ENCODE measurements at places on chromosomes 5 and 9. TPM values are rescaled to one million over a fixed set of nuclear protein-coding genes. Genes with fewer than 3 reads are reported as not detected.

Gene ADAMTSL1
- 11.7 TPM for total RNA-seq

Gene SERF1B
- 27.4 TPM for total RNA-seq

Gene LCN15
- not detected for total RNA-seq

Gene PCDHGB5
- total RNA-seq: 0.43 TPM

- DNase-seq: no peak
Measured at GRCh38 chr5:76477571-76477970, 74.5 kb downstream of the IQGAP2 start.

- no peak for DNase-seq
Measured at GRCh38 chr9:101342595-101342994, 42.2 kb downstream of the BAAT start.

GRCh38 chr9:35516479-35516878 is 26.6 kb downstream of the RUSC2 start:
- peak; percentile 25 for DNase-seq

- DNase-seq: no peak
Measured at GRCh38 chr5:171562822-171563221, 143.4 kb downstream of the FGF18 start.

DNA sequence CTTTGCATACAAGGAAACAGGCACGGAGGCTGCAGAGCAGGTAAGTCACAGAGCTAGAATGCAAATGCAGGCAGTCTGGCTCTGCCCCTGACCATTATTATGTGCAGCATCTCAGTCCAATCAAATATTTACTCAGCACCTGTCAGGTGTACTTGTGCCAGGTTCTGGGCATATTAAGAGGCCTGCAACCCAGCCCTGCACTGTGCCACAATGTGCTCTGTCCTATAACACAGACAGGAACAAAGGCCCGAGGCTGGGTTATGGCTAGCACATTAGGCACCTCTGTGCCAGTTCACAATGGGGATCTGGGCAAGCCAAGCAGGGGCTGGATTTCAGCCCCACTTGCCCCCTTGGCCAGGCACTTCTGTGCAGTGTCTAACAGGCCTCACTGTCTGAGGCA is 14.0 kb downstream of the ARL15 start:
- DNase-seq: no peak

DNA sequence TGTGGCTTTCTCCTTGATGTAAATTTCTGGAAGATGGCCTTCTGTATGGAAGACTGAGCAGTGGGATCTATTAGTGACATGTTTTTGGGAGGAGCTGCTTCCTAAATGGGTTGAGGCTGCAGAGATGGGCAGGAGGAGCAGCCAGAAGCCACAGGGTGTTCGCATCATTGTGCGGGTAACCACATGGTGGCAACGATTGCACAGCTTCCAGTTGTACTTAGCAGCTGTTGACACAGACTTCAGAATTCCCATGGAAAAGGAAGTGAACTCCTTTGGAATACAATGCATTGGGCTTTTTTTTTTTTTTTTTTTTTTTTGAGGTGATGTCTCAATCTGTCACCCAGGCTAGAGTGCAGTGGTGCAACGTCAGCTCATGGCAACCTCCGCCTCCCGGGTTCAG is 297.3 kb downstream of the NR3C1 start:
- DNase-seq: peak; percentile 87

DNA sequence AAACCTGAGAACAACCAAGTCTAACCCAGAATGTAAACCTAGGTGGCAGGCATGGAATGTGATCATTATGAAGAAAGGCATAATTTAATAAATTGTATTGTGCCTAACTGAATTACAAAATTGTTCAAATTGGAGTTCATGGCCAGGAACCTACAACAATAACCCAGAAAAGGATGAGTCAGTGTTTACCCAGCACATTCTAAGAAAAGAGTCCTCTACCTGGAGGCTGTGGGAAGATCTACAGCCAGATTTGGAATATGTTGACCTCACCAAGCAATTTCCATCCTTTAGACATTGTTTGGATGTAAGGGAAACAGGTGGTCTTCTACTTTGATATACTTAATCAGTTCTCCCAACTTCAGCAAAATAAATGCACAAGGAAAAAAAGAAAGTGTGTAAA is 152.2 kb downstream of the TMEM161B start:
- no peak for DNase-seq

DNA sequence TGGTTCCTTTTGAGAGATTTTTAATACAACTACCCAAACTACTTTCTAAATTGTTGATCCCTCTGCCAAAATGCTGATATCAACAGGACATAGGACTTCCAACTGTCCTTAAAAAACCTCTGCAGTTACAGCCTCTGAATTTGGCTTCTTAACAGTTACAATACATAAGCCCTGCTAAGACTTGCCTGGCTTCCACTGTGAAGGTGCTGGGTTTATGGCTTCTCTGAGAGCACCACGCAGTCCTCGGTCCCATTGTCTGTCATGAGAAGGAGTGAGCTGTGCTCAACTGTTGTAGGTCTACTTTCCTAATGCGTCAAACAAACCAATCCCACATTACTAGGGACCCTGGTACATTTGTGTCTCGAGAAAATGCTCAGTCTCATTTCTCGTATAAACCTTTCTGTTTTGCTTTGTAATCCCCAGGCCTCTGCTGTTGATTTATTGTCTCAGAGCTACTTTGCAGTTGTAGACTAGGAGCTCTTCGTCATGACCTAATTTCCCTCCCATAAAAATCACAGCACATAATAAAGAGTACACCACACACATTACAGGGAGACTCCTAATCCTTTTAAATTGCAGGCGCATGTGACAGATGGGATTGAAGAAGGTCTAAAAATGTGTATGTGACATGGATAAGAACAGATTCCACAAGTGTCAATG is 274.9 kb downstream of the NR3C1 start:
- DNase-seq: no peak

GRCh38 chr5:173302546-173303155 is 25.6 kb downstream of the STC2 start:
- peak; percentile 60 for DNase-seq

GRCh38 chr9:17578911-17579793 is at the start of gene SH3GL2:
Gene SH3GL2 (plus strand): TSS chr9:17579066.
- DNase-seq: peak; percentile 19

DNA sequence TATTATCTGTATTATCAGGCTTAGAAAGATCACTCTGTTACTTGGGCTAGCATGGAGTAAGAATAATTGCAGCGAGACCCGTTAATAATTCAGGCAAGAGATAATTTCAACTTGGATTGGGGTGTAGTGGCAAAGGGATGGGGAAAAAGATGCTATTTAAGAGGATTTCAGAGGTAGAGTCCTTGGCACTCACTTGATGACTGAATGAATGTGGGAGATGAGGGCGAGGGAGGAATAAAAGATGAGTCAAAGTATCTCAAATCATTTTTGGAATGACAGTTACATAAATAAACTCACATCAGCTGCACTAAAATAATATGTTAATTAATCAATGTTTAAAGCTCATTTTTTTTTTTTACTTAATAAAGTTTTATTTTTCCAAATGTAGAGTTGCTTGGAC is 4.5 kb upstream of the GPR21 start:
- no peak for DNase-seq

DNA sequence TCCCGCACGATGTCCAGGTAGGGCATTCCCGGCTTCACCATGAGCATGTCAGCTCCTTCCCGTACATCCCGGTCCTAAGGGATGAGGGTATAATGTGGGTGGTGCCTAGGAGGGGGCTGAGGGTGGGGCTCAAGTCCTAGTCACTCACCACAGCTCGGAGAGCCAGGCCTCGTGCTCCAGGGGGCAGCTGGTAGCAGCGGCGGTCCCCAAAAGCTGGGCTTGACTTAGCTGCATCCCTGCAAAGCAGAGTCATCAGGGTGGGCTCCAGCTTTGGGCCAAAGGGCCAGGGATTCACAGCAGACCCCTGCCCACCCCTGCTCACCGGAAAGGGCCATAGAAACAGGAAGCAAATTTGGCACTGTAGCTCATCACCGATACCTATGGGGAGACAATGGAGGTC is 11.6 kb downstream of the ALAD start:
- DNase-seq: no peak

GRCh38 chr5:147286296-147286695 is 51.5 kb downstream of the STK32A start:
- DNase-seq: no peak

DNA sequence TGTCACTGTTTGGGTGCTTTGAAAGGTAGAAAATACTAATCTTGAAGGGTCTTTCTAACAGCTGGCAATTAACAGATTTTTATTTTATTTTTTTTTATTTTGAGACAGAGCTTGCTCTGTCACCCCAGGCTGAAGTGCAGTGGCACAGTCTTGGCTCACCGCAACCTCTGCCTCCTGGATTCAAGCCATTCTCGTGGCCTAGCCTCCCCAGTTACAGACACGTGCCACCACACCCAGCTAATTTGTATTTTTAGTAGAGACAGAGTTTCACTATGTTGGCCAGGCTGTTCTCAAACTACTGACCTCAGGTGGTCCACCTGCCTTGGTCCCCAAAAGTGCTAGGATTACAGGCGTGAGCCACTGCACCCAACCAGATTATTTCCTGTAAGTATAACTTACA is 12.8 kb upstream of the APC start:
- no peak for DNase-seq
